ENCODE measurements at places on chromosomes 6 and 20.

GRCh38 chr20:62141397-62142251 lies 1.6 kb downstream of the PSMA7 start:
- no peak for DNase-seq

- DNase-seq: no peak
These were observed 42.0 kb downstream of the PRKN start for GRCh38 chr6:162685586-162685985.

GRCh38 chr6:106858653-106859092 lies 115.9 kb downstream of the CD24 start:
- no peak for DNase-seq

DNA sequence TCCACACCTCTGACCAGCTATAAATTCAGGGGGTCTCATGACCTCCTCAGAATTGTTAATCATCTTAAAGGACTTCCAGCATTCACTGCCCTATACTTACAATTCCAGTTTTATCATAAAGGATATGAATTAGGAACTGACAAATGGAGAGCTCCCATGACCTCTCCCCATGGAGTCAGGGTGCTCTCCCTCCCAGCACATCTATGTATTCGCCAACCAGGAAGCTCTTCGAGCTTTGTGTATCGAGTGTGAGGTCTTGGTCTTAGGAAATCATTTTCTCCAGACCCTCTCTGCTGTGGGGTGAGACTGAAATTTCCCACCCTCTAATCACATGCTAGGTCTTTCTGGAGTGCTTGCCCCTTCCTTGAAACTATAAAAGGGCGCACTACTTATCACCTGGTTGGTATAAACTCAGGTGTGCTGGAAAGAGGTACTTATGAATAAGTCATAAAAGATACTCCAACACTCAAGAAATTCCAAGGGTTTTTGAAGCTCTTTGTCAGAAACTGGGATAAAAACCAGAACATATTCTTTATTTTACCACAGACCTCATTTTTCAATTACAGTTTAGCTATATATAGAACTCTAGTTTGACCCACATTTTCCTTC lies 238.4 kb upstream of the OPRM1 start:
- DNase-seq: no peak

DNA sequence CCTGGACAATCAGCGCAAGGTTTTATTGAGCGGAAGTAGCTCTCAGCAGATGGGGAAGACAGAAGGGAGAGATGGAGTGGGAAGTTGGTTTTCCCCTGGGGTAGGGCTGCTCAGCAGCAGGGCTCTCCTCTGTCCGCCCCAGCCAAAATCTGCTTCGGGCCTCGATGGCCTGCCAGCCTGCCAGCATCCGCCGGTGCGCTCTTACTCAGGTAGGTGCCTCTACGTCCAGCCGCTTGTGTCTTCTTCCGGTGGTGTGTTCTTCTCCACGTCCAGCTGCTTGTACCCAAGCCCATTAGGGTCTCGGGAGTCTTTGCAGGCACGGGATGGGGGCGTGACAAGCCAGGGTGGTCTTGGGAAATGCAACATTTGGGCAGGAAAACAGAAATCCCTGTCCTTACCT lies 1340.0 kb upstream of the MAP3K7 start:
- DNase-seq: no peak
